Activated CD4-positive, alpha-beta T cell treated with anti-CD3 and anti-CD28 coated beads, Interleukin-2, amount 50 U/mL, for 4 hours (primary cell): ENCODE measurements at places on chromosomes 7 and 10.

- no peak for DNase-seq
Observed at GRCh38 chr7:73706126-73707044, 13.1 kb downstream of the STX1A start.

DNA sequence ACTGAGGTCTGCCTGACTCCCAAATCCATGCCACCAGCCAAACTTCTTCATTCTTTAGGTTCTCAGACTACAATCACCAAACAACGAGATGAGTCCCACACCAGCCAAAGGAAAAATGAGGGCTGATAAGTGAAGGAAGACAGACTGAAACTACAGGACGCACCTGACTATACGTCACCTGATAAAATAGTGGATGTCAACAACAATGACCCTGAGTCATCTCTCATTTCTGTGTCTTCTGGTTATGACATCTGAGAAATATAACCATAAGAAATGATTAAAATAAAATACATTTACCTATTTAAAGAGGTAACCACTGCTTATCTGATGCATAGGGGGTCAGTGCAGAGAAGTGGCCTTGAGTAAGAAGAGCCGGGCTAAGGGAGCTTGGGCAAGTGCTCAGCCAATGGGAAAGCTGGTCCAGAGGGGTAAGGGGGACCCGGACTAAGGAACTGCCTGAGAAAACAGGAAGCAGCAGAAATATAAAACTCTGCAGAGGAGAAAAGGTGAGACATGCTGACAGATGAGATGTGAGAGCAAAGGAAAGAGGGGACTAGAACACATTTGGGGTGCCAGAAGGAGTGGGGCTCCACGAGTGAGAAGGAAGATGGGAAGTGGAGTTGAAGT is 51.8 kb downstream of the HIPK2 start:
- DNase-seq = no peak

DNA sequence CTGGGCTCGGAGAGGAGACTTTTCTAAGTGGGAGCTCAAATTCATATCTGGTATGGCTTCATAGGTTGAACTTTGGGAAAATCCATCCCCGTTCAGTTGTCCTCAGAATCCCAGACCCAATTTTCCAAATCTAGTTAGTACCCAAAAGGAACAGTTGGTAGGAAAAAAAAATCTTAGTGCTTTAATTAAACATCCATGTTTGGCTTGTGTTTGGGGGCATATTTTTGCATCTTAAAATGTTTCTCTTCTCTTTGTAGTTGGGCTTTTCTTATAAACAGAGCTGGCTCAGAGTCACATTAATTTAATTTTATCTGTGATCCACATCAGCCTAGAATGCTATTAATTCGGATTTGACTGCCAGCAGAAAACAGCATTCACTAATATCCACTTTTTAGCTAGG is 165.9 kb downstream of the BUB3 start:
- DNase-seq = no peak

- no peak for DNase-seq
Observed at GRCh38 chr10:60566096-60566495, 176.4 kb upstream of the ANK3 start.

GRCh38 chr7:41900532-41900931 is 197.6 kb upstream of the INHBA start:
- DNase-seq = no peak

- no peak for DNase-seq
Observed at GRCh38 chr7:5324961-5325360, 42.2 kb downstream of the SLC29A4 start.

- DNase-seq = no peak
Observed at GRCh38 chr10:9331583-9332008, 1277.1 kb downstream of the GATA3 start.

- no peak for DNase-seq
Observed at GRCh38 chr7:18399436-18400235, 95.9 kb upstream of the HDAC9 start.

- DNase-seq = no peak
Observed at GRCh38 chr7:6237011-6237410, 35.4 kb downstream of the CYTH3 start.

DNA sequence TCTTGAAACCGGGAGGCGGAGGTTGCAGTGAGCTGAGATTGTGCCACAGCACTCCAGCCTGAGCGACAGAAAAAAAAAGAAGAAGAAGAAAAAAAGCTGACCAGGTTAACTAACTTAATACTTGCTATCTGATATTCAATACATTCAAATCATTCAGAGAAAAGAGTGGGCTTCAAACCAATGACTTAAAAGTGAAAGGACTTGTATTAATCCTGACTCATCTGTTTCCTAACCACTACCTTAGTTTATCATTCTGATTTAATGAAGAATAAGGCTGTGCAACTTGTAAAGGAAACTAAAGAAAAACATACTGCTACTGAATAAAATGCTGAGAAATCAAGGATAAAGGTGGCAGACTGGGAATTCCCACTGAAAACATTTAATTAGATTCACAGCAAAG is 128.4 kb downstream of the NRBF2 start:
- DNase-seq = no peak

DNA sequence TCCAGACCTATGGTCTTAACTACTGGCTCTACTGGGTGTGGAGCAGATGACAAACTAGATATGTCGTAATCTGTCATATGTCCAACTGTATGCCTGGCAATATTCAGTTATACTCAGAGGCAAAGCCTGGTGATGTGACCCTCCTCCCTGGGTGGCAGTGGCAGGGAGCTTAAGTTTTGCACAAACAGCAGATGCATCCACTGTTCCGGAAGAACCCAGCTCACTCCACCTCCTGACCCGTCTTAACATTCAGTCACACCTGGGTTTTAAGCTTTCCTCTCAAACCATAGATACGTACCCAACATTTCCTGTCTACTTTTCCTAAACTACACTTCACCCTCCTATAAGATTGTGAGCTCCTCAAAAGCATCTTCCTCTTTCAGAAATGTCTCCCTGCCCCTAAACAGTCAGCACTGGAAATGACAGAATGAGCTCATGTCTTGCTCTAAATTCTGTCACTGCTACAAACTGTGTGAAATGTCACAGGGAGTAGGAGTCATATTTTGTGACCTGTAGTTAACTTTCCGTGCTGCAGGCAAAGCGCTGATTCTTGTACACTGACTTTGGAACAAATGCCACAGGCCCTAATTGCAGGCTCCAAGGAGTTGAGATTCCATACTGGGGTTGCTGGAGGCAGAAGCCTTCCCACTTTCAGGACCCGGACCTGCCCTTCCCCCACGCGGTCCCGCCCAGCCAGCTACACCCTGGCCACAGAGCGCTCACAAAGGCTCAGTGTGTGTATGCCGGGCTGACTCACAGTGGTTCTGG is 23.9 kb downstream of the SCD start:
- DNase-seq = peak; percentile 16

DNA sequence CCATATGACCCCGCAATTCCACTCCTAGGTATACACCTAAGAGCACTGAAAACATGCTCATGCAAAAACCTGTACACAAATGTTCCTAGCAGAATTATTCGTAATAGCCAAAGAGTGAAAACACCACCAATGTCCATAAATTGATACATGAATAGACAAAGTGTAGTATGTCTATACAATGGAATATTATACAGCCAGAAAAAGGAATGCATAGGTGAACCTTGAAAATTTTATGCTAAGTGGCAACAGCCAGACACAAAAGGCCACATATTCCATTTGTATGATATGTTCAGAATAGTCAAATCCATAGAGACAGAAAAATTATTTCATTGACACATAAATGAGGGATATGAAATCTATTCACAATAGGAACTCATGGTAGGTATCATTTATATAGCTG is 81.0 kb upstream of the NOBOX start:
- no peak for DNase-seq

DNA sequence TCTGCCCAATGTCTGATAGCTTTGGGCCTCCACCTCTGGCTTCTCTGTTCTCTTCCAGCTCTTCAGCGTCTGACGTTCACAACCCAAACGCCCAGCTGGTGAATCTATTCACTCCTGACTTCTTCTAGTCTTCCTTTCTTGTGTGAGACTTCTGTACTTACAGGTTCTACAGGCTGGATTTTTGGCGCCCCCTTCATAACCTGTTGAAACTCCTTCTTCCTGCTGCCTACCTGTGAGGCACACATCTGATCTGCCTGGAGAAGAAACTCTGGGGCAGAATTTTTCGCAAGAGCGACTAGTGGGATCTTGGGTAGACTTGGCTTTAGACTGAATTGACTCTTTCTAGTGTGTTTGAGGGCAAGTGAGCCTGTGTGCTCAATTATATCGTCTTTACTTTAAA is 249.3 kb downstream of the REEP3 start:
- DNase-seq = no peak

DNA sequence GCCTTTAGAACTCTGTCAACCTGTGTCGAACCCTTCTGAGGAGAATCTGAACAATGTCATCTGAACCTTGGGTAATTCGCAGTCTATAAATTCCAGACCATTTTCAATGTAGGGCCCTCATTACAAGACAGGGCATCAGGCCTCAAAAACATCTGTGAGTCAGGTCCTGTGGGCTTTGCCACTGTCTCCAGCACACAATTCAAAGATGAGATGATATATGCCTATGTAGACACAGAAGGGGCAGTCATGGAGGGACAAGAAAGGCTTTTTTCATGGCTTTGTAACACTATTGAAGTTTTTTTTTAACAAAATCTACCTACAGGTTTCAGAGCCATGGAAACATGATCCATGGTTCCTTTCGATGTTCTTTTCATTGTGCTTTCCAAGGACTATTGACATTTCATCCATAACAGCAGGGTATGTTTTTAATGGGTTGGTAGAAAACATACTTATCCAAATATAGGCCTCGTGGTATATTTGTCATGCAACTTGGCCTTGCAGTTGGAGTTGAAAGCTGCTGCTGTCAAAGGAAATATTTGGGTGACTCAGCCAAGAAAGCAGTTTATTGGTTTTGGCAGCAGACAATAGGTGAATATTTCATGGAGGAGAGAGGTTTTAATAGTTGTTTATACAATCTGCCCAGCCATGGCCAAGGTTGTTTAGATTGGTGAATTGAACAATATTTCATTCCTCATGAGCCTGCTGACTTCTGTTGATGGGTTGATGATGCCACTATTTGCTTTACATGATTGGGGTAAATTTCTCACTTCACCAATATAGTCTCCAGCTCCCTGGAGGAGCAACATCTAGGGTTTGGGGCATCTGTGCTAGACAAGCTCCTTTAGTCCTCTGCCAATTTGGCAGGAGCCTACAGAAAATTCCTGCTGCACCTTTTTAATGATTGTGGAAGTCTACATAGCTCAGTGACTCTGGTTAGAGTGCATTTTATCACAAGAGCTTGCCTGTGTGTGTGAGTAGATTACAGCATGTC is 158.4 kb upstream of the TMEM72 start:
- DNase-seq = no peak

DNA sequence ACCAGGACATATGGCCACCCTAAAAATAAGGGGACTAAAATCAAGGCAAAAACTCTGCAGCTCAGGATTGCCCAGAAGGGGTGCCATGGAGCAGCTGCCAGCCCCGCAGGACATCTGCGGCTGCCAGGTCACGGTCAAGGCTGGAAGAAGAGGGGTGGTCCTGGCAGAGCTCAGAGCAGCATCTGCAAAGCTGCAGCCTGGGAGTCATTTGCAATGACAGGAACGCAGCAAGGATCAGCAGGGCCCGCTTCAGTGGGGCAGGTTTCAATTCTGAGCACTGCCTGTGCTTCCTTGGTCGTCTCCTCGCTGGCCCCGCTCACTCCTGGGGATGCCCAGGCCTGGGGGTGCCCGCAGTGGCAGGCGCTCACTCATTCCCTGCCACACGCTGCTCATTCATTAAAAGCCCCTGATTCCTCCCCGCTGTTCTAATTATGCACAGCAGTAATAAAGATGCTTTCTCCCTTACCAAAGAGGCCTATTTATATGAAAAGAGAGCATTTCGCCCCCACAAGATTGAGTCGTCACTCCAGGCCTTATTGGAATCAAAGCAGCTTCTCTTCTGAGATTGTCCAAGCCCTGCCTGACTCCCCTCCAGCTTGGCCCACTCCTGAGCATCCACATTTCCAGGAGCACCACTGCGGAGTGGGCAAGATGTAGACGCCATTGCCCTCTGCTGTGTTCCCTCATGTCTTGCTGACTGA is 4.6 kb downstream of the HSPA12A start:
- DNase-seq = no peak

- DNase-seq = no peak
Observed at GRCh38 chr10:46992803-46993561, 81.8 kb downstream of the PTPN20 start.

GRCh38 chr10:48470893-48471805 is 133.7 kb downstream of the ARHGAP22 start:
- no peak for DNase-seq

DNA sequence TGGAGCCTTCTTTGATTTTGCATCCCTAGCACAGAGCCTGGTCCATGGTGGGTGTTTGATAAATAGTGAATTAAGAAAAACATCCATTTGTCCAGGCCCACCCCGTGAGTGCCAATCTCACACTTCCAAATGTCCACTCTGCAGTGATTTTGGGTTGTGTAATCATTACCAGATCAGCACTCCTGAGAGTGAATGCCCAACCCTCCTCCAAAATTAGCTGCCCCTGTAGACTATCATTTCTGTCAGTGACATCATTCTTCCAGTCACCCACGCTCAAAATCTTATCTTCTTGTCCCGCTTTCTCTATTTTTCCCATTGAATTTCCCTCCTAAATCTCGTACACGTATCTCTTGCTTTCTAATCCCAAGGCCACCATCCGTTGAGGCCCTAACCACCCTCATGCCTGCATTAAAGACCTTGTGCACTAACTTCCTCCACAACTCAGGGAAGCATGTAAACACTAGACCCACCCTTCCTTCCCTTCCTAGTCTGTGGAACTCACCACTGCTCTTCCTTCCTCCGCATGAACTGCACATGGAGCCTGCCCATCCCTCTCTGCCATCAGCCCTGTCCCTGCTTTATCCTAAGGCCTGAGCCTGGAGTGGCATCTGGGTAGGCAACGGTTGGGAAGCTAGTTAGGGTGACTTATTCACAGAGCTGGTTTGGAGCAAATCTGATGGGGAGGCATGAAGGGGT is 32.8 kb downstream of the PIK3AP1 start:
- no peak for DNase-seq

GRCh38 chr10:32104181-32104580 is 48.0 kb upstream of the KIF5B start:
- no peak for DNase-seq

DNA sequence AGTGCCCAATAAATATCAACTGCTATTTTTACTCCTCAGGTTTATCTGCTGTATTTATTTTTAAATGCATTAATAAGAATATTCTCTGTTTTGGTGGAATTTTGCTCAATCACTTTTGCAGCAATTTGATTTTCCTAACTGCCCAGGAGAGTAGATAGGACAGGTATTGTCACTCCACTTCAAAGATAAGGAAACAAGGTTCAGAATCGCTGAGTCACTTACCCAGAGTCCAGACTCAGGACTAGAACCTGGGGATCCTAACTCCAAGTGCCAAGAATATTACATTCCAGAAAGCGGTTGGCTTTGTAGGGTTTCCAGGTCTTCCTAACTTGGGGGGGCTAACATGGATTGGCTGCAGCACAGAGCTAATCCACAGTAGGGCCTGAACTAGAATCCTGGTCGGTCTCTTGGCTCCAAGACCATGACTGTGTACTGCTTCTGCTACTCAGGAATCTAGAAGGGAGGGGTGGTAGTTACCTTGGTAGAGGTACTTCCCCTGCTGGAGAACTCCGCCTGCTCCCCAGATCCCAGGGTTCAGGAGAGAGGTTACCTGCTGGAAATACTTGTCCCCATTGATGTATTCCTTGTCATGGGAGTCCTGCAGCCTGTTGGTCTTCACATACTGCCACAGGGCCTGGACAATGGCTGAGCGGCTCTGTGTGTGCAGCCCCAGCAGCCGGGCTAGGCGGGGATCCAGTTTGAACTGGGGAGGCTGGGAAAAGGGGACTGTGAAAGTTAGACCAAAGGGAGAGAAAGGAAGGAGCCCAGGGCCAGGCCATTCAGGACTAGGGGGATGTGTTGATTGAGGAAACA is 7.3 kb downstream of the SMARCD3 start:
- no peak for DNase-seq

GRCh38 chr7:2774935-2775334 is 69.2 kb downstream of the GNA12 start:
- no peak for DNase-seq
